Foreskin keratinocyte (primary cell): ENCODE measurements at places on chromosomes 5 and 9. TPM values are rescaled to one million over a fixed set of nuclear protein-coding genes. Genes with fewer than 3 reads are reported as not detected.

- no peak for DNase-seq
These were observed 33.0 kb upstream of the MAP1B start for GRCh38 chr5:72074251-72074650.

ACTBL2 gene
- total RNA-seq: 0.04 TPM in 1 of 2 replicates, not detected in the other

GRCh38 chr5:13511442-13511841 is 433.0 kb downstream of the DNAH5 start:
- DNase-seq: peak; percentile 10

NEURL1B gene
- total RNA-seq: 4.2 and 5.1 TPM in 2 replicates

- no peak for DNase-seq
These were observed 159.0 kb downstream of the PJA2 start for GRCh38 chr5:109250533-109251329.

DNA sequence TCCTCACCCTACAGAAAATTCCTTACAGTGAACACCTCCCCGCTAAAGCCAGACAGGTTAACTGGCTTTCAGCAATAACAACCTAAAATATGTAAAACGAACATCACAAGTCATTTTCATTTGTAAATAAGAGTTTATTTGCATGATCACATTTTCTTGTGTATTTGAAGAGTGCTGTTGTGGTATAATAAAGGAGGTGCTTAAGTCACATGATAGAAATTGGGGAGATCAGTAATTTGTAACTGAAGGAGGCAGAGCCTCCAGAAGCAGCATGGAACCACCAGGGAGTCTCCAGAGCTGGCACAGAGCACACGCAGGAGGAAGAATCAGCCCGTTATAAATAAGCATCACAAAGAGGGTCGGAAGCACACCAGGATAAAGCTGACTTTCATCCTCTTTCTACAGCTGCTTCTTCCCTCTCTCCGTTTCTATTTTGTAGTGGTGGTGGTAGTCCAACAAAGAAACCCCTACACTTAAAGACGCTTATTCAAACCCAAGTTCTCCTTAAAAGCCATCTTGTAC is 210.6 kb downstream of the MAPKAP1 start:
- no peak for DNase-seq

DNA sequence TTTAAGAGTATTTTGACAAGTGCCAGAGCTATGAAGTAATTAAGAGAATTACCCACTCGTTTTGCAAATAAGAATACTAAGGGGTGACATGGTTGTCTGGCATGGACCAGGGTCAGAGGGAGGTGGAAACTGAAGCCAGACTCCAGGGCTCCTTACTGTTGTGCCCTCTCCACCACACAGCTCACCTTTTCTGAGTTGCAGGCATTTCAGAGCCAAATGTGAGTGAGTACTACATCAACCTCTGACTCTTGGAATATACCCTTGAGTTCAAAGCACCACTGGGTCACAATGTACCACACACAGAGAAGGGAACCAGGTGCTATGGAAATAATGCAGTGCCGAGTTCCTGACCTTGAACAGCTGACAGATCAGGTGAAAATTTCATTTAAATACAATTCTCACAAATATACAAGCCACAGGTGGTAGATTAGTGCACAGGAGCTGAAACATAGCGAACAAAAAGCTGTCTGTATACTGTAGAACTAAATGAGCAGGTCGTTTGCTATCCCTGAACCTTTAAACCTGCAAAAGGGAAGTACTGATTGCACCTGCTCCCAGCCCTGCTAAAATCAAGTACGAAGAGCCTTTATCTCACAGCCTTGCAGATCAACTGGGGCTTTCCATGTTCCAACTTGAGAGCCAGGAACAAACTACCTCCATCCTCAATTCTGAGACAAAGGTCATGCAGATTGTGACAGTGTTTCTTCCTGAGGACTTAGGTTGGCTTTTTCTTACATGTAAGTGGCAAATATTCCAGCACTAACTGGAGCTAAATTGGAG is 57.0 kb downstream of the GOLM1 start:
- no peak for DNase-seq
